A549 treated with AZD2906 at 1 μM for 4 hours (cell line): ENCODE measurements at places on chromosomes 12 and 14. TPM values are rescaled to one million over a fixed set of nuclear protein-coding genes. Genes with fewer than 3 reads are reported as not detected.

SERPINA9 gene
- 0.07 to 0.09 TPM in 2 of 5 replicates, not detected in the others for total RNA-seq

CRACR2A gene
- total RNA-seq = 0.86 to 1.9 TPM (median 1.5 TPM) in 5 replicates

SSTR1 gene
- total RNA-seq = 0.02 to 0.03 TPM (median 0.02 TPM) in 3 of 5 replicates, not detected in the others

CLEC14A gene
- total RNA-seq = not detected in 5 replicates

SPTB gene
- 1.4 to 1.7 TPM (median 1.5 TPM) in 5 replicates for total RNA-seq

ANKRD33 gene
- 0.05 to 0.11 TPM (median 0.07 TPM) in 4 of 5 replicates, not detected in the other for total RNA-seq
